ENCODE measurements at places on chromosomes 11 and 22.

- no peak overlapping the region for H3K4me3 ChIP-seq
- no peak for DNase-seq
- no peaks in the 10 kb centered on the region for H3K27me3 ChIP-seq
- no peak overlapping the region for H3K27ac ChIP-seq
- H3K4me1 ChIP-seq, result no peaks in the 10 kb centered on the region
These were observed 1.4 kb upstream of the VPREB1 start for GRCh38 chr22:22243033-22243680.

GRCh38 chr11:96323642-96323985 is 19.4 kb downstream of the MAML2 start:
- no peak overlapping the region for H3K4me3 ChIP-seq
- H3K36me3 ChIP-seq, result no peaks in the 10 kb centered on the region
- no peaks in the 10 kb centered on the region for H3K27me3 ChIP-seq
- H3K4me1 ChIP-seq, result no peaks in the 10 kb centered on the region
- DNase-seq, result no peak
- no peak overlapping the region for H3K27ac ChIP-seq

DNA sequence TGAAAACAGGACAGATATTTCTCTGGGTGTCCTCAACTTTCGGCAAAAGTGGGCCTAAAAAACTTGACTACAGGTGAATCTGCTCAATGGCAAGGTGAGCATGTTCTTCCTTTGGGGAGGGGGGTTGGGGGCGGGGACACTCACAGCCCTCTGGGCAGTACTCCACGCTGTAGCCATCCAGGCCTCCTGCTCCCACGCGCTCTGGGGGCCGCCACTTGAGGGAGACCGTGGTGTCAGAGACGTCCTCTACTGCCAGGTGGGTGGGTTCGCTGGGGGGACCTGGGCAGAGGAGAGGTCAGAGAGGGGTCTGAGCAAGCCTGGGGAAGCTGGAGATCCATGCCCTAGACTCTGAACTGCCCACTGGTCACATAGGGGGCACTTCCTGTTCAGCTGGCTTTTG is 16.8 kb downstream of the MYBPC3 start:
- no peaks in the 10 kb centered on the region for H3K36me3 ChIP-seq
- H3K27ac ChIP-seq, result no peak overlapping the region
- H3K4me3 ChIP-seq, result no peak overlapping the region
- no peak for DNase-seq
- peaks cover 12% of the 10 kb centered on the region for H3K4me1 ChIP-seq

- no peak overlapping the region for H3K4me3 ChIP-seq
- no peaks in the 10 kb centered on the region for H3K36me3 ChIP-seq
- no peaks in the 10 kb centered on the region for H3K27me3 ChIP-seq
- no peak overlapping the region for H3K27ac ChIP-seq
These were observed 406.7 kb downstream of the LUZP2 start for GRCh38 chr11:24903555-24903954.

DNA sequence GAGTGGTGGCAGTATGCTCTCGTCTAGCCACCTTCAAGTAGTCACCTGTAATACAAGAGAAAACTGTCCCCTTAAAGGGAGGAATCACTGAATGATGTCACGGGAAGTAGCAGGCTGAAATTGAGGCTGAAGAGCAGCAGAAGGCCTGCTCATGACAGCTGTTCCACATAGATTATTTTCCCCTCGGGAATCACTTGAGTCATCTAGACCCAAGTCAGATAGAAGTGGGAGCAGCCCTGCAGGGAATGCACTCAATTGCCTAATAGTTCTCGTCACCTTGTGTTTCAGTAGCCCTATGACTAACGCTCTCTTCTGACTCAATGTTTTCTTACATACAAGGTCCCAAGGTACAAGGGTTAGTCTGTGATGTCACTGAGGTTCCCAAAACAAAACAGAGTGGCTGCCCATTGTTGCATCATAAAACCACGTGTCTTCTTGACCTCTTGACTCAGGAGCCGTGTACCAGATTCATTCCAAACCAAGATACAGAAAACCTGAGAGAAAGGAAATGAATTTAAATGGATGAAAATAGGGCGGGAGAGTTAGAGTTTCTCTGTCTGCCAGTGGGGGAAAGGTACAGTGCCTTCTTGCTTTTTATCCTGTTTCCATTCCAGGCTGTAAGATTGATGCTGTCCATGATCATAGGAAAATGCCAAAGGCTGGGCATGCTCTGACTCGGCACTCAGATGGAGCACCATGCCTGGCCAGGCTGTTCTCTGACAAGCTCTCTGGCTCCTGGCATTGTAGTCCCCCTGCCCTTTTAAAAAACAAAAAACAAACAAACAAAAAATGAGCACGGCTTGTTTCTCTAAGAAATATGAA is 21.6 kb upstream of the C11orf96 start:
- peak; percentile 65 for DNase-seq
- H3K27ac ChIP-seq, result peak overlapping the region; percentile 85
- peaks cover 46% of the 10 kb centered on the region for H3K4me1 ChIP-seq
- no peak overlapping the region for H3K4me3 ChIP-seq

DNA sequence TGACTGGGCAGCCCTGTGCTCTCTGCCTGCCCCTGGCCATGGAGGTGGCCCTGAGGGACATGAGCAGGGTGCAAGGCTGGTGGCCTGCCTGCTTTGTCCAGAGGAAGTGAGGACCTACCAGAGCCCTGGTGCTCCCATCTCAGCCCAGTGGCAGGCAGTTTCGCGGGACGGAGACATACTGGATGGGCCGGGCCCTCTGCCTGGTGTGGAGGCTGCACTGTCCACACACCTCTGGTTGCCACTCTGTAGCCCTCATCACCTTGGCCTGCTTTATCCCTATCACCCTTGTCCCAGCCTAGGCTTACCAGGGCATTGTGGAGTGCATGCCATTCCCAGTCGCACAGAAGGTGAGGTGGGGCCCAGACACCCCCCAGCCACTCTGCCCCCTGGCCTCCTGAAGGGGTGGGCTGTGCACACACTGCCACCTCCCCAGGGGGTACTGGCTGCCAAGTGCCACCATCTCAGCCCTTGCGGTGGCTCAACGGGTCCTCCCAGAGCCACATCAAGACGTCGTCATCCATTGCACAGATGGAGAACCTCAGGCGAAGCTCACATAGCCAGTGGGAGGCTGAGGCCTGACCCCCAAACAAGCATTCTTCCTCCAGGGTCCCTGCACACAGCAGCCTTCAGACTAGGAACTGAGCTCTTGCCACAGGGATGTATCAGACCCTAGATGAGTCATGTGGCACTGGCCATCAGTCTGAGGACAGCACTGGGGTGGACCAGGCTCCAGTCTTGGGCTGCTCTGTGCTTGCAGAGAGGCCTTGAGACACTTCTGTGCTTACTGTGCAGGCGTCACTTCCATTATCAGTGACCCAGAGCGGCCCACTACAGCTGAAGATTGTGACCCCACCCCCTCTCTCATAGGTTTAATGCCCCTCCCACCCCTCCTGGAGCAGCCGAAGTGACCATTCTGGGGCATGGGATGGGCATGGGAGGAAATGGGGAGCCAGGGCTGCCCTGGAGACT is 176.1 kb downstream of the IGLL1 start:
- no peaks in the 10 kb centered on the region for H3K4me1 ChIP-seq
- no peaks in the 10 kb centered on the region for H3K36me3 ChIP-seq
- no peak overlapping the region for H3K4me3 ChIP-seq
- H3K27ac ChIP-seq, result no peak overlapping the region
- DNase-seq, result no peak

GRCh38 chr11:16902182-16902581 is 112.0 kb downstream of the PLEKHA7 start:
- no peaks in the 10 kb centered on the region for H3K36me3 ChIP-seq
- no peaks in the 10 kb centered on the region for H3K27me3 ChIP-seq
- H3K4me1 ChIP-seq, result no peaks in the 10 kb centered on the region
- no peak for DNase-seq

DNA sequence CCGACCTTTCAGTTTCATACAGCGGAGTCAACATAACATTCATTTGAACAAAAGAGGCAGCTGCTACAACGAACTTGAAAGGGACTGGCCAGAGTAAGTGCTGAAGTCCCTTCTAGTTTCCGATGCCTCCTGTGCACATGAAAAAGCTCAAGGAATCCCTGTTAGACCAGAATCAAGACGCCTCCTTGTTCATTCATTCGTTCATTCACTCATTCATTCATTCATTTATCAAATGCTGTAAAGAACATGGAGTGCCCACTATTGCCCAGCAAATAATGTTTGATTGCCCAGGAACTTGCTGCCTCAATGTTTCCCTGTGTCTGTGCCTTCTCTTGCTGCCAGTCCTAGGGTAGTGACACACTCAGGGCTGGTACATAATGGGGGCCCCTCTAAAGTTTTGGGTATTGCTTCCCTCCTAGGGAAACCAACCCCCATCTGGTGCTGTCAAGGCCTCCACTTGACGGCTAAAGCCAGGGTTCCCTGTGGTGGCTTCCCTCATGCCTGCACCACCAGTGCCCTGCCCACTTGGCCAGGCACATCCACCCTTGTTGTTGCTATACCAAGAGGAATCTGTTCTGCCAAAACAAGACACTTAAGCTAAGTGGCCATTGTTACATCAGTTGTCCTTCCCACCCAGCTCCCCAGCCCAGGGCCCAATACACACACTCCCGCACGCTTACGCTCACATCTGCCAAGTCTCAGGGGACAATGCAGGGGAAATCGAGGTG is 3.8 kb downstream of the TMPRSS13 start:
- H3K36me3 ChIP-seq, result no peaks in the 10 kb centered on the region
- no peak for DNase-seq
- no peak overlapping the region for H3K4me3 ChIP-seq

DNA sequence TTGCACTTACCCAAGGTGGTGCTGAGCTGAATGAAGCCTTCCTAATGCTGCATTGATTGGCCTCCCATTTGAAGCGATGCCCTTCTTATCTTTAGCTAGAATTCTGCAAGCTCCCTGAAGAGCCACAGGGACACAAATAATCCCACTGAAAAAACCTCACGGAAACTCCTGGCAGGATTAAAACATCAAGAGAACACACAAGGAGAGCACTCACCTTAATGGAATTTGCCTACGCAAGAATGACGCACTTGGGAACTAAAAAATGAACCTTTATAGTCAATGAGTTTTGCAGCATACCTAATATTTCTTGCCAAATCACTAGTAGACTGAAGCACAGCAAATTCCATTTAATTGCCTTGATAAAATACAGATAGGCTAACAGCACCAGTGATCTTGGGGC is 232.8 kb upstream of the UBASH3B start:
- H3K4me3 ChIP-seq, result no peak overlapping the region
- no peak overlapping the region for H3K27ac ChIP-seq
- no peak for DNase-seq

- no peaks in the 10 kb centered on the region for H3K27me3 ChIP-seq
- no peak overlapping the region for H3K4me3 ChIP-seq
- H3K36me3 ChIP-seq, result peaks cover 27% of the 10 kb centered on the region
- peaks cover 17% of the 10 kb centered on the region for H3K4me1 ChIP-seq
- no peak for DNase-seq
These were observed 3.7 kb downstream of the MICALL1 start for GRCh38 chr22:37909766-37910165.

- H3K4me1 ChIP-seq, result peaks cover 34% of the 10 kb centered on the region
- H3K4me3 ChIP-seq, result no peak overlapping the region
- H3K36me3 ChIP-seq, result peaks cover 38% of the 10 kb centered on the region
- no peak overlapping the region for H3K27ac ChIP-seq
- no peak for DNase-seq
These were observed 3.1 kb downstream of the GNB1L start for GRCh38 chr22:19851291-19852176.

- peaks cover 7% of the 10 kb centered on the region for H3K4me1 ChIP-seq
- no peaks in the 10 kb centered on the region for H3K36me3 ChIP-seq
- H3K27me3 ChIP-seq, result no peaks in the 10 kb centered on the region
- no peak for DNase-seq
- no peak overlapping the region for H3K4me3 ChIP-seq
These were observed 108.9 kb upstream of the NAV2 start for GRCh38 chr11:19603771-19604170.

- H3K4me1 ChIP-seq, result peaks cover 27% of the 10 kb centered on the region
- no peak overlapping the region for H3K27ac ChIP-seq
- no peak overlapping the region for H3K4me3 ChIP-seq
These were observed 43.5 kb upstream of the TP53I11 start for GRCh38 chr11:44993971-44994704.

All from psoas muscle (tissue), 8 donors.